ENCODE measurements at places on chromosomes 5 and 9.

GRCh38 chr9:72703574-72703973, 182.2 kb downstream of the TMC1 start:
- no peak for DNase-seq

GRCh38 chr9:92332577-92333281, 7.0 kb downstream of the CENPP start:
- DNase-seq = no peak

DNA sequence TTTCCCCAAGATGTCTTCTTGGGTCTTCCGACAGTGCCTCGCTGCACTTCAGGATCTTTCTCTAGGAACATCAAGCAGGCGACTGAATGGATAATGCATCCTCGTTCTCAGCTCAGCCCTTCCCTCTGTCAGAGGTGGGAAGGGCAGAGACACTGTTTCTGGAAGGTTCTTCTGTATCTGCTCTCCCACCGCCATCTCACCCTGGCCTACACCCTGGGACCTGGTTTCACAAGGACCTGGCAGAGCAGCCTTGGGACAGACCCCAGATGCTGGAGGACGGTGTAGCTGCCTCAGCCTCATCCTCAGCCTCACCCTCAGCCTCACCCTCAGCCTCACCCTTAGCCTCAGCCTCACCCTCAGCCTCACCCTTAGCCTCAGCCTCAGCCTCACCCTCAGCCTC, 18.5 kb downstream of the MRPL36 start:
- no peak for DNase-seq

- DNase-seq = no peak
Measured at GRCh38 chr9:18129809-18130334, 344.1 kb upstream of the ADAMTSL1 start.

DNA sequence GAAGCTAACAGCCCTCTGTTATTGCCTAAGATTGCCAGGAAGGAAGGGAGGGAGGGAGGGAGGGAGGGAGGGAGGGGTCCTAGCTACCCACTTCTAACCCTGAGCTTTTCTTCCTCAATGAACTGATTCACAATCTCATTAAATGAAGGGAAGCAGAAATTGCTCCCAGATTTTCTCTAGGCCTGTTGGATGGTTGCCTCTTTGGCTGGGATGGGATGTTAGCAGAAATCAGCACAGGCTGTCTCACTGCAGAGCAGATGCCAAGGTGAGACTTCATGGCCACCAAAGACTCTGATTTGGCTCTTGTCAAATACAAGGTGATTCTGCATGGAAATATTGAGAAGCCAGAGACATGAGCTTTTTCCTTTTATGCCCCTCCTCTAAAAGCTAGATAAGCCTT, 578.6 kb downstream of the ACTL7B start:
- no peak for DNase-seq

DNA sequence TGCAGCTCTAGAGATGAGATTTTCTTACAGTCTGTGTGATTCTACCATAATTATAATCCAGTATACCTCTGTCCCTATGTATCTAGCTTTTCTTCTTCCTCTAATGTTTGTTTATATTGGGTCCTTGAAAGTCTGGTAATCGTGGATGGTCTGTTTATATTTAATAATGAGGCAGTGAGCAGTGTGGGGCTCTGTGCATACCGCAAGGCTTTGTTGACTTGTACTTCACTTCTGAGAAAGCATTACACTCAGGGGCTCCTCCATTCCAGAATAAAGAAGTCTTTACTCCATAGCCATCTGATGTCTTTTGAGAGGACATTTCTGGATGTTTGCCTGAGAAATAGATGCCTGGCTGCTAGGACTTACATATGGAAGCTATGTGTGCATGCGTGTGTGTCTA, 4.5 kb upstream of the MPDZ start:
- no peak for DNase-seq

DNA sequence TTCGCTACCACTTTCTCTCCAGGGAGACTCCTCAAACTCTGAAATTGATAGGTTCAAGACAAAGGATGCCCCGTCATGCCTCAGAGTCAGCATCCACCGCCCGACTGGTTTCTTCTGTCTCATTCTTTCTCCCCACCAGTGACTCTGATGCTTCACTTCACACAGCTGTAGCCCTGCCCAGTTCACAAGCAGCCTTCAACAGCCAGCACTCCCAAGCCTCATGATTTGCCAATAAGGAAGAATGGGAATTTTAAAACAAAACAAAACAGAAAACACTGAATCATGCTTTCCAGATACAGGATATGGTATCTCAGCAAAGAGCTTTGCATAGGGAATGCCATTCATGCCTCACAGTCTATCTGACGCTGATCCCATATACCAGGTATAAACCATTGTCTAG, 371.2 kb upstream of the RORB start:
- DNase-seq = no peak

GRCh38 chr5:10762776-10763500, 1.9 kb upstream of the DAP start:
- DNase-seq = no peak

DNA sequence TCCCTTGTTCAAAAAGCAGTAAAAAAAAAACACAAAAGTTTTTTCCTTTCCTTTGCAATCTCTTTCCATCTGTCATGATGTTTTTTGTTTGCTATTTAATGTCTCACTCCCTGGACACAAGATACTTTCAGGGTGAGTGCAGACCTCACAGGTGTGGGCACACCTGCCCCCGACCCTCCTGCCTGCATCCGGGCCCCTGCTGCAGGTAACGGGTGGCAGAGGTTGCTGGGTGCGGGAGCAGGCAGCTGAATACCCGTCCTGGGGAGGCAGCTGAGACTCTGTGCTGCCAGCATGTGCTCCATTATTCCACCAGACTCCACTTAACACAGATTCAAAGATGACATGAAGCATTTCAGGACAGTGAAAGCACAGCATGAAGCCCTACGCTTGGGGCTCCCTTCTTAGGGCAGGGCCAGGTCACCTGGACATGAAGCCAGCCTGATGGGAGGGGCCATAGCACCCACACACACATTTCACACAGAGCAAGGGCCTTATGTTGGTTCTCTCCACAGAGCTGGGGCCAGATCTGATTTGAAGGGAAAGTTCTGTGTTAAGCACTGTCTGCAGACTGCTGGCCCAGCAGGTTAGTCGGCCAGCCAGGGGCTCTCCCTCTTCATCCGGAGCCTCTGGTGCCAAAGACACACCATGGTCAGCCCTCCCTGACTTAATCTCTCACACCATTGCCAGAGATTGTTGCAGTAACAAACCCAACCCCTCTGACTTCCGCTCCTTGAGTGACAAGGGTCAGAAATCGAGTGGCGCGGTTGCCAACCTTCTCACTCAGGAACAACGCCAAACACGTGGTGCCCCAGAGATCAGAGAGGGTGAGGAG, 13.0 kb downstream of the NEK6 start:
- no peak for DNase-seq

GRCh38 chr5:176608937-176609723, 826 bp downstream of the GPRIN1 start:
- DNase-seq = no peak

GRCh38 chr5:179153921-179154345, 93.8 kb downstream of the ZNF354C start:
- no peak for DNase-seq

DNA sequence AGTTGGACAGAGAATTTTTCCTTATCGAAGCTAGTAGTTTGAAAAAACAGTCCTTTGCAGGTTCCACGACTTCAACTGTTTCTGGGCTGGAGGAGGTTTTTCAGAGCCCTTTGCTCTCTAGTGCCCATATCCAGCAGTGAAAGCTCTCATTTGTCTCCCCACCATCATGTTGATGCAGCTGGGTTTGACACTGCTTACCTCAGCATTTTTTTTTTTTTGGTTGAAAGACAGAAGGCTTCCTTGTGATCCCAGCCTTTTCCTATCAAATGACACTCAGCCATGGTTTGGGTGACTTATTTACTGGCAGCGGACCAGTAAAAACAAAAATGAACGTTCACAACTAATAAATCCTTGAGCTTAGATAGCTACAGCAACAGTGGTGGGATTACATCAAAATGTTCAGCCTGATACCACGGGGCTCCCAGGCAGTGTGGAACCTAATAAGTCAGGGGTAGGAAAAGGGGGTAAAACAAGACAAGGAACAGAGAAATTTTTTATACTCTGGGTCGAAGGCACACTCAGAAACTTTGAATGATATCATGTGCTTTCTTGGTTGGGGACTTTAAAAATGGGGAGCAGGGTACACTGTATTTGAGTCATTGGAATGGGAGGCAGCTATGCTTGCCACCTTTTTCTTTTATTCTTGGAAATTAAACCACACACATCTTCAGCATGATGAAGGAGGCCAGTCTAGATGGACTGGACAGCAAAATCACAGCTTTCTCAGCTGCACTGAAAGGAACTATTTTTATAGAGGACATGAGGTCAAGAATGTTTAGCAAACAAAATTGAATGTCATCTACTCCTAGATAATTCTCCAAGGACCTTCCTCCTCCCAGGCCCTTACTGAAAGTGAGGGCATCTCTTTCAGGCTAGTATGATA, 308.9 kb upstream of the MPDZ start:
- no peak for DNase-seq

DNA sequence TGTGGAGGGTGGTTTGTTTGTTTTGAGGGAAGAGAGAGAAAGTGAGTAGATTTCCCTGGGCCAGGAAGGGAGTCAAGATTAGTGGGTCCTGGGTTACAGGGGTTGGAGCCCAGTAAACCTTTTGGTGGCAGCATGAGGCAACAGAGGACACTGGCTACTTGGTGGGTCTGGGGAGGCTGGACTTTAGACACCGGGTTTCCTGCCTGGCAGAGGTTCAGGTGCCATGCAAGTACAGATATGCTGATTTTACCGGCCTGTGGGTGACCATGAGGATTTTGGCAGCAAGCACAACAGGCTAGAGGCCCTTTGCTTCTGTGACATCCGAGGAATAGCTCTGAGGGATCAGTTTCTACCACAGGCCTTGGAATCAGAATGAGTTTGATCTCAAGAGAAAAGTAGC, 18.9 kb downstream of the MAST4 start:
- no peak for DNase-seq

GRCh38 chr5:133702791-133703770, 90.7 kb upstream of the FSTL4 start:
- DNase-seq = no peak

DNA sequence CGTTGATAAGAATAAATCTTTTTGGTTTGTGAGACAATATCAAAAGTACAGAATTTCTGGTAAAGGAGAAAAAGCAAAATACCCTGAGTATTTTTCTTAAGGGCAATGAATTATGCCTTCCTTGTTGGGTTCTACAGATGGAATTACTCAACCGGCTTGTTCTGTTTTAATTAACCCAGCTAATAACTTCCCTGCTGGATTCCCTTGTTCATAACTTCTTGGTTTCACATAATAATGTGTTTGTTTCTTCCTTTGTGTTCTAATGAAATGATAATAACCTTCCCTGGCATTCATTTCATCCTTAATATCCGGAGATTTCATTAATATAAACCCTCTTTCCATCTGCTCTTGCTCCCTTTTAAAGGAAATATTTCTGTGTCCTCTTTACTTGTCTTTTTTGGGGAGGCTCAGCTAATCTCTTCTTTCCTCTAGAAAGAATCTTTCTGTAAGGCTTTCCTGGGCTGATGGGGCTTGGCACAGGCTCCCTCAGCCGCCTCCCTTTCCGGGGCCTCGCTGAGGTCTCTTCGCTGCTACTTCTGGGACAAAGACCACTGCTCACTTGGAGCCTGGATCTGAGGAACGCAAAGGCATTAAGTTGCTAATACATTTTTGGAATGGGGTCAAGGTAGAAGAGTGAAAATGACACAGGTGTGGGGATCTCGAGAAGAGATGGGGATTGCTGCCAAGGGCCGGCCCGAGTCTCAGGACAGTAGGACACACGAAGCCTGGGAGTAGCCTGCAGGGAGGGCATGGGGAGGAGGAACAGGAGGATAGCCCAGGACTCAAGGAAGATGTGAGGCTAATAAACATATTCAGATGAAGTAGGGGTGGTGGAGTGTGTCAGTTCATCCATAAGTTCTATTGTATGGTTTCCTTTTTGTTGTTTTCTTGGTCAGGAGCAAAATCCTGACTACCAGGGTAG, 118.5 kb downstream of the NRG2 start:
- no peak for DNase-seq

- peak; percentile 56 for DNase-seq
Measured at GRCh38 chr5:671459-672328, 21.5 kb downstream of the TPPP start.

DNA sequence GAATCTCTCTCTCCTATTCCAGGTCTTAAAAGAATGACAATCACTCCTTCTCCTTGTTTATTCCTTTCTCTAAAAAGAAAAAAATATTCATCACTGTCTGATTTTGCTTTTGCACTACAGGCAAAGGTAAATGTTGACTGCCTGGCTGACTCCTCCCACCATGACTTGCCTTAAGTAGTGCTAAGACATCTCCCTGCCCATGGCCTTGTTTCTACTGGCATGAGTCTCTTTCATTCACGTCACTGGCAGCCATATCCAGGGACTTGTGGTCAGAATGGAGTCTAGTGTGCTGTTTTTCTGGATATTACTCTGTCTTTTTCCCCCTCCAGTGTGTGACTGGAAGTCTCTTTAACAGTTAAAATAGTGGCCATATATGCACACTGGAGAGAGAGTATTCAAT, 522.9 kb upstream of the DAB2 start:
- DNase-seq = no peak

- DNase-seq = no peak
Measured at GRCh38 chr5:173733021-173733420, 116.6 kb upstream of the BOD1 start.

GRCh38 chr5:158658446-158659230, 441.1 kb downstream of the EBF1 start:
- DNase-seq = no peak

DNA sequence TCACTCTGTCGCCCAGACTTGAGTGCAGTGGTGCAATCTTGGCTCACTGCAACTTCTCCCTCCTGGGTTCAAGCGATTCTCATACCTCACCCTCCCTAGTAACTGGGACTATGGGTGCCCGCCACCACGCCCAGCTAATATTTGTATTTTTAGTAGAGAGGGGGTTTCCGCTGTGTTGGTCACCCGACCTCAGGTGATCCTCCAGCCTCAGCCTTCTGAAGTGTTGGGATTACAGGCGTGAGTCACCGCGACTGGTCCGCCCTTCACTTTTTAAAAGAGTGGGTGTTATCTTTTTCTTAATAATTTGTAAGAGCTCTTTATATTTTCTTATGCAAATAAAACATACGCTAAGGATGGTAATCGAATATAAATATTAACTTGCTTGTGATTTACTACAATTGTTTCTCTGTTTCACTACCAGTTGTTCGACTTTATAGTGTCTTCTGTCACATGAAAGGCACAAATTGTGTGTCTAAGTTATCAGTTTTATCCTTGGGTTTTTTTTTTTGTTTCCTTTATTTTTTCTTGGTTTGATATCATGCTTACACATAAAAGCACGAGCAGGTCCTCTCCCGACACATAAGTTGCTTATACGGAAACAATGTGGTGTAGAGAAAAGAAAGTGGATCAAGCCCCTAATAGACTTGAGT, 1.9 kb upstream of the GPBP1 start:
- no peak for DNase-seq

- DNase-seq = no peak
Measured at GRCh38 chr5:127830157-127830556, 127.0 kb downstream of the CCDC192 start.

- DNase-seq = peak; percentile 13
Measured at GRCh38 chr9:107648153-107648715, 158.7 kb upstream of the KLF4 start.

GRCh38 chr9:75826314-75826713, 64.2 kb upstream of the PCSK5 start:
- no peak for DNase-seq

All from DMS153 (cell line).